ENCODE measurements at places on chromosomes 6 and 20.
A peak's percentile ranks its signal among the peaks of the same experiment; 100 is the strongest.

- DNase-seq, result no peak
These were observed 29.2 kb downstream of the JAG1 start for GRCh38 chr20:10644458-10645204.

GRCh38 chr6:41371992-41372831, 36.8 kb downstream of the NCR2 start:
- DNase-seq, result no peak

- DNase-seq, result peak; percentile 19
These were observed 2.0 kb downstream of the TBX18 start for GRCh38 chr6:84762220-84763002.

- DNase-seq, result no peak
These were observed 14.9 kb downstream of the PRKN start for GRCh38 chr6:162712694-162713093.

DNA sequence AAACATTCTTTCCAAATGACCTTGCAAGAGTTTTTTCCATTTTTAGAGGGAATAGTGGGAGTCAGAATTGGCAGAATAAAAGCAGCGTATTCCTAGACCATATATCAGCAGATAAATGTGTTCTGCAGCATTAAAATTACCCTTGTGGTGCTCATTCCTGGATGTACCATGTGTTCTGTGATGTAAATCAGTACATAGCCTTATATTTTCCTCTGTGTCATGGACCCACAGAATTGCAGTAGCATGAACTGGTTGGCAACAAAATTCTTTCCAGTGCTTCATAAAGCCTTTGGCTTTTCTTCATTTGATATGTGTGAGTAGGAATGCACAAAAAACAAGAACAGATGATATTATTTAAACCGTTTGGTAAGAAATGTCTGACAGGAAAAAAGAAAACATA, 32.5 kb downstream of the ANKEF1 start:
- no peak for DNase-seq

DNA sequence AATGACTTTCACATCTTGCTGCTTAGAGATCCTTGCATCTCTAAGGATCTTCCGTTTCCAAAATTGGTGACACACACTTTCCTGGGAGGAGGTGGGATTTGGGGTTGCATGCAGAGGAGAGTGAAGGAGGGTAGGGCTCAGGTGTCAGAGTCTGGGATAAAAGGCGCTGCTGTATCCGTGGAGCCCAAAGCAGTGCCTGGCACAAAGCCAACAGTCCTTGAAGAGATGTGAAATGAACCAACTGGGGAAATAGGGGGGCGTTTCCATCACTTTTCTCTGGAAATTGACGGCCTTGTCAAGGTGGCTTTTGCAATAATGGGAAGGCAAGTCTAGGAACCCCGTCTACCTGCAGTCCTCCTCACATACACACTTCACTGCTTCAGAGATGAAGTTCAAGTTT, 59.5 kb upstream of the NELFCD start:
- no peak for DNase-seq

Measured in COLO829 (cell line).